ENCODE measurements at places on chromosomes 4 and X. TPM values are rescaled to one million over a fixed set of nuclear protein-coding genes. Genes with fewer than 3 reads are reported as not detected.

DOK7 gene
- 3.4 TPM for polyA plus RNA-seq

SLC16A2 gene
- polyA plus RNA-seq = 32.2 TPM

PDLIM3 gene
- polyA plus RNA-seq = 3.8 TPM

FAM149A gene
- 51.1 TPM for polyA plus RNA-seq

GTPBP6 gene
- 36.5 TPM for polyA plus RNA-seq

ZAR1 gene
- polyA plus RNA-seq = not detected

CXorf49B gene
- not detected for polyA plus RNA-seq

OPHN1 gene
- 8.1 TPM for polyA plus RNA-seq

STS gene
- 4.7 TPM for polyA plus RNA-seq

CNGA1 gene
- polyA plus RNA-seq = 3.2 TPM

SHROOM4 gene
- polyA plus RNA-seq = 13.9 TPM

RNF4 gene
- 71.0 TPM for polyA plus RNA-seq

KIAA1210 gene
- polyA plus RNA-seq = 3.0 TPM

MAPK10 gene
- polyA plus RNA-seq = 86.3 TPM

FGF16 gene
- polyA plus RNA-seq = 0.24 TPM

IL1RAPL2 gene
- 1.2 TPM for polyA plus RNA-seq

DCAF8L2 gene
- polyA plus RNA-seq = not detected

SLC7A11 gene
- 1.5 TPM for polyA plus RNA-seq

SASH3 gene
- polyA plus RNA-seq = 2.2 TPM

TLR2 gene
- 5.0 TPM for polyA plus RNA-seq

VCX2 gene
- not detected for polyA plus RNA-seq

MBNL3 gene
- 32.0 TPM for polyA plus RNA-seq

CHST7 gene
- 1.9 TPM for polyA plus RNA-seq

FMR1NB gene
- polyA plus RNA-seq = 0.20 TPM

CXXC4 gene
- 6.9 TPM for polyA plus RNA-seq

C4orf17 gene
- 0.27 TPM for polyA plus RNA-seq

RBM46 gene
- 0.05 TPM for polyA plus RNA-seq

NUDT11 gene
- polyA plus RNA-seq = 14.5 TPM

TSPAN5 gene
- 29.0 TPM for polyA plus RNA-seq

FRMD7 gene
- polyA plus RNA-seq = 1.5 TPM

CA5B gene
- polyA plus RNA-seq = 11.0 TPM

ANOS1 gene
- 7.3 TPM for polyA plus RNA-seq

RPA4 gene
- polyA plus RNA-seq = 0.16 TPM

PDZD4 gene
- 10.5 TPM for polyA plus RNA-seq

TLR10 gene
- 0.64 TPM for polyA plus RNA-seq

FGFBP1 gene
- 0.18 TPM for polyA plus RNA-seq

ARHGAP6 gene
- polyA plus RNA-seq = 15.5 TPM

UGT2B17 gene
- polyA plus RNA-seq = not detected

TMPRSS11E gene
- not detected for polyA plus RNA-seq

PHKA1 gene
- polyA plus RNA-seq = 6.0 TPM

GABRE gene
- 4.2 TPM for polyA plus RNA-seq

Data from left renal cortex interstitium (tissue), 4 donors.